ENCODE measurements at places on chromosomes 6 and 20.

DNA sequence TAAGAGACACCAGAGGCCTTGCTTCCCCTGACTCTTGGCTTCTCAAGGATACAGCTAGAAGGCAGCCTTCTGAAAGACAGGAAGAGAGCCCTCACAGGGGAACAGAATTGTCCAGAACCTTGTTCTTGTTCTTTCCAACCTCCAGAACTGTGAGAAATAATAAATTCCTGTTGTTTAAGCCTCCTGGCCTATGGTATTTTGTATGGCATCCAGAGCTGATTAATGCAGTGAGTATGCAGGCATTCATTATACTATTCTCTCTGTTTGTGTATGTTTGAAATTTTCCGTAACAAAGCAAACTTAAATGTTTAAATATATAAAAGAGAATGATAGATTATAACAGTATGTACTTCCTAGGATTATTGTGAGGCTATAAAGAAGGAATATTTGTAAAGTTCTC is 903.4 kb upstream of the FLRT3 start:
- DNase-seq = no peak

DNA sequence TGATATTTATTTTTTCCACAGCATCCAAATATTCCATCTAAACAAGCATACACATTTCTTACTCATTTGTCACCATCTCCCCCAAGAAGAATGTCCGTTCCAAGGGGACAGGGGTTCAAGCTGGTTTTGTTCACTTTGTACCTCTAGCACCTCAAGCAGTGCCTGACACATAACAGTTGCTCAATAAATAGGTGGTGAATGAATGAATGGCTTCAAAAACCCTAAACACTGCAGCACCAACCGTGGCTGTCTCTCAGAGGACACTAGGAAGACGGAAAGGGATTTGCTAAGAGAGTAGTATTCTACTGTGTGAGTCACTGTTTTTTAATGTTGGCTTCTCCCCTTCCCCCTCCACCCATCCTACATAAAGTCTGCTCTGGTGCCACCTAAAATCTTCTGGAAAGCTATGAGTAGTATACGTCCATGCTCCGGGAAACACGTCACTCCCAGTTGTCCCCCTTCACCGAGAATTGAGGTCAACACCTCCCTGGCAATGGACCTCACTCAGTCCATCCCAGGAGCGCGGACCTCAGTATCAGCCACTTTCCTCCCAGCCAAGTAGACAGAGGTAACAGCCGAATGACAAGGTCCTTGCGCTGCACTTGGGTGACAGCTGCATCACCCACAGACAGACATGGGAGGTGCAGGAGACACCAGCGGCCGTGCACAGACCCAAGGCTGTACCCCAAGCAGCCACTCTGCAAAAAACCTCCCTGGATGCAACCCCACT is 107.4 kb downstream of the PREX1 start:
- DNase-seq = no peak

- peak; percentile 54 for DNase-seq
These were observed 39.2 kb downstream of the ZMYND8 start for GRCh38 chr20:47317127-47317895.

- DNase-seq = peak; percentile 66
These were observed 11.5 kb downstream of the NFKBIL1 start for GRCh38 chr6:31558631-31559500.

- DNase-seq = no peak
These were observed 18.1 kb downstream of the SLX4IP start for GRCh38 chr20:10453241-10453640.

DNA sequence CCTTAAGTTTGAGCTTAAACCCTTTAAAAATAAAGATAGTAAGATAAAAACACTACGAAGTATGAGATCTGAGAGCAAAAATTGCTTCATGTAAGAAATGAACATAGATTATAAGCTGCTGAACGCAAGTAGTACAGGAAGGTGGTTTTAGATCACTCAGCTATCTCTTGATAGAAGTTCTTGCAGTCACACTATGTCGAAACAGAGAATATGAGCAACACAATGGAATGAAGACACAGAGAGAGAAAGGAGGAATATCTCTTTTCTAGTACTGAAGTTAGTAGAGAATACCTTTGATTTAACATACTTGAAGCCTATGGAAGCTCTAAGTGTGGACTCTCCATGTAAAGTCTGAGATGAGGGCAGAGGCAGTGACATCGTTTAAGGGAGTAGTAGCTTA is 162.7 kb downstream of the CDK19 start:
- DNase-seq = no peak

DNA sequence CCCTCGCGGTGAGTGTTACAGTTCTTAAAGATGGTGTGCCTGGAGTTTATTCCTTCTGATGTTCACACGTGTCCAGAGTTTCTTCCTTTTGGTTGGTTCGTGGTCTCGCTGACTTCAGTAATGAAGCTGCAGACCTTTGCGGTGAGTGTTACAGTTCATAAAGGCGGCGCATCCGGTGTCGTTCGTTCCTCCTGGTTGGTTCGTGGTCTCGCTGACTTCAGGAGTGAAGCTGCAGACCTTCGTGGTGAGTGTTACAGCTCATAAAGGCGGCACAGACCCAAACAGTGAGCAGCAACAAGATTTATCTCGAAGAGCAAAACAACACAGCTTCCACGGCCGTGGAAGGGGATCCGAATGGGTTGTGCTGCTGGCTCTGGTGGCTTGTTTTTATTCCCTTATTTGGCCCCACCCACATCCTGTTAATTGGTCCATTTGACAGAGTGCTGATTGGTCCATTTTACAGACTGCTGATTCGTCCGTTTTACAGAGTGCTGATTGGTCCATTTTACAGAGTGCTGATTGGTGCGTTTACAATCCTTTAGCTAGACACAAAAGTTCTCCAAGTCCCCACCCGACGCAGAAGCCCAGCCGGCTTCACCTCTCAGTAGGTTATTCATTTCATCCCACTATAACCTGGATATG is 48.2 kb upstream of the ARG1 start:
- no peak for DNase-seq

- DNase-seq = no peak
These were observed 387.8 kb downstream of the SMOC2 start for GRCh38 chr6:168828800-168829199.

GRCh38 chr20:11204926-11205768 is 531.3 kb upstream of the JAG1 start:
- no peak for DNase-seq

- no peak for DNase-seq
These were observed 34.4 kb downstream of the TENT5A start for GRCh38 chr6:81718126-81718525.

DNA sequence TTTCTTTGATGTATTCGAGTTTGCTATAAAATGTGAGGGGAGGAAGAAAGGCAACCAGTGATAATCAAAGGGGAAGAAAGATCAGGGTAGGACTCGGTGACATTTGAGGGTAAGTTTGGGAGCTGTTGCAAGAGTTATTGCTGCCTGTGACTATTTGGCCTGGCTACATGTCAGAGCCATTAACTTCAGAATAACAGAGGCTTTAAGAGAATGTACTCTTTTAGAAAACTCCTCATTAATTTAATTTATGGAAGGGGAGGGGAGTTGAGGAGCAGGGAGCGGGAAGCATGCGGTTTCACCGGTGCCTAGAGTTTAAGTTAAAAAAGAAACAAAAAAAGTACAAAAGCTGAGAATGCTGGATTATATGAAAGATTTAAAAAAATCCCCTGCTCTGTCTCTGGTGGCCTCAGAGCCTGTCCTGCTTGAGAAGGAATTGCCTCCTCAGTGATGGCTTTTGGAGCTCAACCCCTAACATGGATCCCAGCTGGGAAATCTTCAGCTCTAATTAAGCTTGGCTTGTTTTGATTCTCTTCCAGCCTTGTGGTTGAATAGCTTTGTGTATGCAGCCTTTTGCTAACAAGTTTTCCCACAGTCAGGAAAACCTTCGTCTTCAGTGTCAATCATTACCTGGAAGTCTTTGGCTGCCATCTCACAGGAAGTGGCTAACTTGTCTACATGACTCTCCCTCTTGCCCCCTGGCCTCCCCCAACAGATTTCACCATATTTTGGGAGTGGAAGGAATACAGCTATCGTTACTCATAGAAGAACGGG is 238.2 kb downstream of the SOX4 start:
- no peak for DNase-seq

GRCh38 chr6:104995989-104996617 is 39.2 kb downstream of the LIN28B start:
- no peak for DNase-seq

DNA sequence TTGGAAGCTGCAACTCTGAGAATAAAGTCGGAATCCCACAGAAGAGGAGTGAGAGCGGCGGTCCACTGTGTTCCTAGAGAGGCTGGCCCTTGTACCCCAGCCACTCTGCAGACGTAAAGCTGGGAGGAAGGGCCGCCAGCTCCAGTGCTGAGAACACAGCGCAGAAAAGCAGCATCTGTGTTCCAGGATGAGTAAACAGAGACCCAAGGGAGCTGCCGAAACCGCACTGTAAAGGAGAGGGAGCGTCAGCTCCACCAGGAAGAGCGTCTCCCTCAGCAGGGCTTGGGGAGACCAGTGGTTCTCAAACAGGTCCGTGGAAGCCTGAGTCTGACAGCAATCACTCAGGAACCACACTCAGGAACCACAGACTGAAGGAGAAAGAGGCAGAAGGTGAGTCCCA is 134.0 kb downstream of the WDR27 start:
- no peak for DNase-seq

- DNase-seq = no peak
These were observed 109.8 kb downstream of the BACH2 start for GRCh38 chr6:90186637-90187371.

- no peak for DNase-seq
These were observed 172.6 kb upstream of the KCNG1 start for GRCh38 chr20:51195419-51195901.
